ENCODE measurements at places on chromosomes 12 and 14. TPM values are rescaled to one million over a fixed set of nuclear protein-coding genes. Genes with fewer than 3 reads are reported as not detected.
A peak's percentile ranks its signal among the peaks of the same experiment; 100 is the strongest.

GRCh38 chr14:77673193-77673592, 34.6 kb downstream of the ALKBH1 start:
- no peak overlapping the region for H3K4me3 ChIP-seq
- H3K27ac ChIP-seq, result no peak overlapping the region
- H3K27me3 ChIP-seq, result no peaks in the 10 kb centered on the region
- no peak for DNase-seq
- H3K36me3 ChIP-seq, result peaks cover 25% of the 10 kb centered on the region

DNA sequence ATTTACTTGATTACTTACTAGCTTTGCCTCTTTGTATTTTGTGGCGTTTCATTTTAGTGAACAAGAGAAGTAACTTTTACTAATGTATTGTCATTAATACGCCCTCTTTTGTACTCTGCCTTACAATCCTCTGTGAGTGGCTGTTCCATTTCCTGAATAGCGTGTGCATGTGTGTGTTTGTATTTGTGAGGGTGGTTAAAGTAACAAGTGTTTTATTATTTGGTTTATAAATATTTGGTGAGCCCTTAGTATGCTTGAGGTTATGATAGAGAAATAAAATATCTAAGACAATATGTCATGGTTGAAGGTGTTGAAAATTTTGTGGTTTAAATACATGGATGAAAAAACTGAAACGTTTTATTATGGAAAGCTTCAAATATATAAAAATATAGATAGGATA, 71.7 kb upstream of the REP15 start:
- H3K27me3 ChIP-seq, result no peaks in the 10 kb centered on the region
- H3K36me3 ChIP-seq, result no peaks in the 10 kb centered on the region
- DNase-seq, result no peak
- H3K27ac ChIP-seq, result no peak overlapping the region
- no peak overlapping the region for H3K4me3 ChIP-seq

The SINHCAF gene
- total RNA-seq, result 146 TPM

GRCh38 chr12:62136496-62136895, 123.7 kb upstream of the USP15 start:
- H3K4me1 ChIP-seq, result no peaks in the 10 kb centered on the region
- H3K36me3 ChIP-seq, result no peaks in the 10 kb centered on the region
- no peaks in the 10 kb centered on the region for H3K27me3 ChIP-seq
- DNase-seq, result no peak

- H3K4me1 ChIP-seq, result no peaks in the 10 kb centered on the region
- no peak overlapping the region for H3K4me3 ChIP-seq
- no peak overlapping the region for H3K27ac ChIP-seq
Observed at GRCh38 chr14:98189511-98189910, 1082.5 kb downstream of the BCL11B start.

DNA sequence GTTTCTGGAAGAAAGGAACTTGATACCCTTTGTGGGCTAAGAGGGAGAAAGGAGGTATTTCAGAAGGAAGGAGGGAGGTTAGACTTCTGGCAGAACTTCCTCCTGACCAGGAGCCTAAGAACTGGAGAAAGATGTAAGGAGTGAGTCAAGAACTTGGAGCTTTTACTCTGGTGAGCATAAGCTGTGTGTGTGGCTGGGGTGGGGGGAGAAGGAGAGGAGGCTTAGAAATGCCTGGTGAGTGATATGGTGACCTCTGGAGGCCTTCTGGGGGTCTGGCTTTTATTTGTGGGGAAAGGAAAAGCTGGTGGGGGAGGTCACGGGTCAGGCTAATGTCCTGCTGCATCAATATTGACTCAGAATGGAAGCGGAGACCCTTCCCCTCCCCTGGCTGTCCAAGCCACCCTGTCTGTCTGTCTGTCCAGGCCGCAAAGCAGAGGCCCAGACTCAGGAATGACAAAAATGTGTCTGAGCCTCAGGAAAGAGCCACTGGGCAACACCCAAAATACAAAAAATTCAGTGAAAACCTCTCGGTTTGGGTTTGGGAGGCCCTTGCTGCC, 4.8 kb downstream of the LRP1 start:
- no peak for DNase-seq
- no peak overlapping the region for H3K4me3 ChIP-seq
- no peaks in the 10 kb centered on the region for H3K36me3 ChIP-seq
- no peaks in the 10 kb centered on the region for H3K27me3 ChIP-seq
- H3K4me1 ChIP-seq, result no peaks in the 10 kb centered on the region

- H3K4me1 ChIP-seq, result no peaks in the 10 kb centered on the region
- H3K27me3 ChIP-seq, result no peaks in the 10 kb centered on the region
- H3K27ac ChIP-seq, result no peak overlapping the region
- no peak for DNase-seq
- H3K36me3 ChIP-seq, result no peaks in the 10 kb centered on the region
- no peak overlapping the region for H3K4me3 ChIP-seq
Observed at GRCh38 chr12:76976777-76977382, 88.5 kb downstream of the E2F7 start.

The ADAMTS20 gene
- 1.0 TPM for total RNA-seq

GRCh38 chr12:48788854-48789775, at the start of gene ADCY6:
Gene ADCY6 (minus strand): TSS chr12:48789089. CDS start chr12:48783434, 5,655 bp downstream.
- no peaks in the 10 kb centered on the region for H3K27me3 ChIP-seq
- H3K4me1 ChIP-seq, result peaks cover 32% of the 10 kb centered on the region
- DNase-seq, result peak; percentile 77
- H3K36me3 ChIP-seq, result no peaks in the 10 kb centered on the region
- 0 out of 2 replicates have a peak within 1 kb of the TSS, but pooled peaks have one; percentile 43 for H3K27ac ChIP-seq

- H3K36me3 ChIP-seq, result no peaks in the 10 kb centered on the region
- H3K27me3 ChIP-seq, result no peaks in the 10 kb centered on the region
- no peaks in the 10 kb centered on the region for H3K4me1 ChIP-seq
- no peak overlapping the region for H3K27ac ChIP-seq
- no peak overlapping the region for H3K4me3 ChIP-seq
- DNase-seq, result no peak
Observed at GRCh38 chr14:85122690-85123089, 407.3 kb upstream of the FLRT2 start.

GRCh38 chr14:24605435-24606190, 3.9 kb downstream of the GZMH start:
- H3K4me3 ChIP-seq, result no peak overlapping the region
- H3K27ac ChIP-seq, result no peak overlapping the region
- no peaks in the 10 kb centered on the region for H3K4me1 ChIP-seq
- DNase-seq, result peak; percentile 10

DNA sequence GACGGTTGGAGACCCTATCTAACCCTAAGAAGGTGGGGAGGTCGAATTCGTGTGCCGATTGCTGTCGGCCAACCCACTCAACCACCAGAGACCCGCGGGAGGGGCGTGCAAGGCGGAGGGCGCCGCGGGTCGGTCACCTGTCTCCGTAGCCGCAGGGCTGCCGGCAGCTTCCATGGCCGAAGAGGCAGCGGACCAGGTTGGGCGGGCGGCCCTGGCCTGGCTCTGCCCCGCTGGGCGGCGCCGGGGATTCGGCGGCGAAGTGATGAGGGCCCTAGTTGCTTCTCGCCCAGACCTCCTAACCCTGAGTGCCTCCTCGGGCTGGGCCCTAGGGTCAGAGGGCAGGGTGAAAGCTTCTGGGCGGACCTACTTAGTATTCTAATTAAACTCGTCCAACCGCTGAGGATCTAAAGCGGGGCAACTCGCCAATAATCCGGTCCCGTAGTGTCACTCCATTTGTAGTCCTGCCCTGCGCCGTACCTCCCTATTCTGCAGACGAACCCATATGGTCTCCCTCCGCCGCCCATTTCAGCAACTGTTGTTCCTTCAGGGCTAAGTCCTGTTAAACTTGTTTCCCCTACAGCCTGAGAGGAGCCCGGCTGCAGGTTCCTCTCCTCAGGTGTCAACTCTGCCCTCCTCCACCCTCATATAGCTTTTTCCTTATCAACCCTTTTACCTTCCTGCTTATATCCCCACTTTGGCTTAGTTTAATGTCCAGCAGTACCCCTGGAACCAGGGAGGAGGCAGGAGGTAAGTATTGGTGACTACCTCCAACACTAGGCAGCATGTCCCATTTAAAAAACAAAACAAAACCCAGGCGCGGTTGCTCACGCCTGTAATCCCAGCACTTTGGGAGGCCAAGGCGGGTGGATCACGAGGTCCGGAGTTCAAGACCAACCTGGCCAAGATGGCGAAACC, at the start of gene PYM1:
Gene PYM1 (minus strand): TSS at position 307 of the 915 bp plus-strand sequence. CDS start 133 bp downstream, at position 174.
- peaks cover 43% of the 10 kb centered on the region for H3K4me1 ChIP-seq
- H3K4me3 ChIP-seq, result peak within 1 kb of the TSS; percentile 100
- H3K27me3 ChIP-seq, result no peaks in the 10 kb centered on the region
- DNase-seq, result peak; percentile 88
- peak within 1 kb of the TSS; percentile 83 for H3K27ac ChIP-seq

GRCh38 chr12:2636741-2637340, 157.9 kb upstream of the FKBP4 start:
- no peak overlapping the region for H3K27ac ChIP-seq
- no peaks in the 10 kb centered on the region for H3K4me1 ChIP-seq
- no peaks in the 10 kb centered on the region for H3K36me3 ChIP-seq
- no peak for DNase-seq

The TMEM119 gene
- not detected for total RNA-seq

DNA sequence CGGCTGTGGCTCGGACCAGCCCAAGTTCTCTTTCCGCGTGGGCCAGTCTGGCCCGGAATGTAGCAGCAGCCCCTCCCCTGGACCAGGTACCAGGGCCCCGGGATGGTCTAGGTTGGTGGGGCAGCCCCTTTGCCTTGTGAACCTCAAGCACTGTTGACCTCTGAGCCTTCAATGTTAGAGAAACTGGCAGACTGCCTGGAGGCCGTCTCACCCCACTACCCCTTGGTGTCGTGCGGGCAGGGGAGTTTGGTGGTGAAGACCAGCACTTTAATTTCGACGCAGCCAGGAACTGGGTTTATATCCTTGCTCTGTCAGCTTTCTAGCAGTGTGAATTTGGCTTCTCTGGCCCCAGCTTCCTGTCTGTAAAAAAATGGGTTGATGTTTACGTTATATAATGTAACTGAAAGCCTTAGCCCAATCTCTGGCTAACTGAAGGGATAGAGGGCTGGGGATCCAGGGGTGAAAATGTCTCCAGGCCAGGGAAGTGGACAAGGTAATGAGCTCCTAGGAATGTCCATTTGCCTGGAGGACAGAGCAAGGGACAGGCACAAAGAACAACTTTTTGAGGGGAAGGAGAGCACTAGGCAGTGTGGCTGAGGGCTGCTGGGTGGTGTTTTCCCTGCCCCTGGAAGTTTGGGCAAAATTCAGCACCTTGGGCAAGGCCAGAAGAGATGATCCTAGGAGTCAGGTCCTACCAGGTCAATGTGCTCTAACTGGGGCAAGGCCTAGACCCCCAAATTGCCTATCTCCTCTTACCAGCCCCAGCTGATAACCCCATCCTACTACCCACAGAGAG, 11.4 kb downstream of the MCRS1 start:
- no peak overlapping the region for H3K27ac ChIP-seq
- H3K27me3 ChIP-seq, result peaks cover 4% of the 10 kb centered on the region
- DNase-seq, result no peak

GRCh38 chr14:72247896-72248465, 315.8 kb downstream of the RGS6 start:
- no peaks in the 10 kb centered on the region for H3K4me1 ChIP-seq
- H3K27me3 ChIP-seq, result peaks cover 8% of the 10 kb centered on the region
- H3K4me3 ChIP-seq, result no peak overlapping the region
- H3K27ac ChIP-seq, result no peak overlapping the region

The APOF gene
- not detected for total RNA-seq

GRCh38 chr14:34732802-34733201, 18.4 kb upstream of the CFL2 start:
- H3K36me3 ChIP-seq, result no peaks in the 10 kb centered on the region
- H3K4me1 ChIP-seq, result peaks cover 26% of the 10 kb centered on the region
- H3K4me3 ChIP-seq, result no peak overlapping the region
- DNase-seq, result no peak
- H3K27ac ChIP-seq, result peak overlapping the region; percentile 68

GRCh38 chr12:9741726-9742125, 8.8 kb upstream of the CLECL1 start:
- no peaks in the 10 kb centered on the region for H3K27me3 ChIP-seq
- no peak overlapping the region for H3K27ac ChIP-seq
- no peak overlapping the region for H3K4me3 ChIP-seq
- H3K36me3 ChIP-seq, result no peaks in the 10 kb centered on the region

GRCh38 chr14:98325761-98326160, 946.2 kb downstream of the BCL11B start:
- no peaks in the 10 kb centered on the region for H3K36me3 ChIP-seq
- no peak overlapping the region for H3K4me3 ChIP-seq
- H3K27ac ChIP-seq, result no peak overlapping the region
- no peaks in the 10 kb centered on the region for H3K4me1 ChIP-seq
- no peaks in the 10 kb centered on the region for H3K27me3 ChIP-seq

The ADCY4 gene
- 2.0 TPM for total RNA-seq

DNA sequence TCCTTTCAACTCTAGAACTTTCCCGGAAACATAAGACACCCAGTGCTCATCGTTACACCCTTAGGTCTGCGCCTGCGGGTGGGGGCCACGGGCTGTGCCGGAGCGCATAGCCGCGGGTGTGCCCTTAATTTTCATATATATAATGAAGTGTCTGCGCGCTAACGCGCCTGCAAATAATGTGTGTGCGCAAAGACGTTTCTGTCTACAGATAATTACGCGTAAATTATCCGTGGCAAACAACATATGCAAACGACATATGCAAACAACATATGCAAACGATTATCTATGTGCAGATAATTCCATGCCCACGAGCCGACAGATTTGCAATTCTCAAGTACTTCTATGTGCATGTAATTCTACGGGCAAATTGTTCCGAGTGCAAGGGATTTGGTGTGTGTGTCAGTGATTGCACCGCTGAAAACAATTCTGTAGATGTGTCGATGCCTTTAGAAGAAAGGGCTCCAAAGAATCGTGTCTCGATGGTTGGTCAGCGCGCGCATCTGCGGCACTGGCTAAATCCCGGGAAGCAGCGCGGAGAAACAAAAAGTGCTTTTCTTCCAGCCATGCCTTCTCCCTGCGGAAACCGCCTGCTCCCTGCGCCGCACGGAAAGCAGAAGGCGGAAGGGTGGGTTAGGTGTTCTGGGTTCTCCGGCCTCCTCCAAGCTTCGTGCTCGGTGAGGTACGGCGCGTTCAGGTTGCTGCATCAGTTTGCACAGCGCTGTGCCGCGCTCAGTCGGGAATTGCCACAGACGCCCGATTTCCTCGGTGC, 34.5 kb upstream of the TBX5 start:
- DNase-seq, result no peak
- no peaks in the 10 kb centered on the region for H3K36me3 ChIP-seq
- H3K4me3 ChIP-seq, result no peak overlapping the region
- H3K27me3 ChIP-seq, result peaks cover 65% of the 10 kb centered on the region

GRCh38 chr14:24956104-24956503, 93.8 kb downstream of the STXBP6 start:
- H3K4me1 ChIP-seq, result no peaks in the 10 kb centered on the region
- H3K27ac ChIP-seq, result no peak overlapping the region
- H3K36me3 ChIP-seq, result no peaks in the 10 kb centered on the region
- H3K27me3 ChIP-seq, result no peaks in the 10 kb centered on the region
- no peak for DNase-seq

The ANG gene
- 4.4 TPM for total RNA-seq

DNA sequence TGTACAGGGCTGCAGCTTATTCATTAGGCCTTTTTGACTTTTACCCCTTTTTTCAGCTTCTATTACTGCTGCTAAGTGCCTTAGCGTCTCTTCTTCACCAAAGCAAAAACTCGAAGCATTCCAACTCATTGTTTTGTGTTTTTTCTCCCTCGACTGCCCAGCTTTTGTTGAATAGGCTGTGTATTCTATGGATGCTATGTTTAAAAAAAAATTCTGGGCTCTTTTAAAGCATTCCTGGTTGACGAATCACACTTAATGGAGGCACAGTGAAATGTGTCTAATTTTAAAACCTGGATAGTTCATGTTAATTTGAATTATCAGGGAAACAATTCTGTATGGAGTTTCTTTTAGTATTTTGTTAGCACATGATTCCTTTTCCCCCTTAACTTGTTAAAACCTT, 29.7 kb downstream of the KTN1 start:
- 0 out of 2 replicates have a peak overlapping the region, but pooled peaks have one; percentile 9 for H3K27ac ChIP-seq
- no peak overlapping the region for H3K4me3 ChIP-seq
- H3K27me3 ChIP-seq, result no peaks in the 10 kb centered on the region

GRCh38 chr12:23753628-23754365, 195.7 kb downstream of the SOX5 start:
- DNase-seq, result no peak
- no peak overlapping the region for H3K27ac ChIP-seq
- no peaks in the 10 kb centered on the region for H3K4me1 ChIP-seq
